ENCODE measurements at places on chromosomes 16 and 17.

DNA sequence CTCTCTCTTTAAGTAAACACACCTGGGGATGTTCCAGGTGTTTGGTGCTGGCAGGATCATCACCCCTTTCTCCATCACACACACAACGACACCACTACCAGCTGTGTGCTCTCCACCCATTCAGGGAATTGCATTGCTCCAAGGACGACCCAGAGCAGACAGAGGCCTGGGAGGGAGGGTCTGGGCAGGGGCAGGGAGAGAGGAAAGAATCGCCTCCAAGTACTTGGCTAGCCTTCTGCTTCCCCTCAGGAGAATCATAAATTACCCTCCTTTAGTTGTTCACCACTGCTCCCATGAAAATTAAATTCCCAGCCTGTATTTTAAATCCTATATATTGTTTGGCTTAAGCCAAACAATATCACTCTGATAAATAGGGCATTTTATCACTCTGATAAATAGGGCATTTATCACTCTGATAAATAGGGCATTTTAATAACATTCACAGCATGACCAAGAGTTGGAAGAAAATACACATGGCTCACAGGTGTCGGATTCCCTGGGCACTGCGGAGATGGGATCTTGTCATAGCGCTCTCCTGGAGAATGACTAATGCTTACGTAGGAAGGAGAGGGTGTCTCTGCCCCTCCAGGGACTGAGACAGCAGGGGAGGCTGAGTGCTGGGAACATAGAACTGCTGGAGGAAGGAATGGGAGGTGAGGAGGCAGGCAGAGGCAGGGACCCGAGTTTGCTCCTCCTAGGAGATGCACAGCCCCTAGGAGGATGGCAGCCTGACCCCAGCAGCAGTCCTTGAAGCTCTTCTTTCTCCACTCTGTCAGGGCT, 673.6 kb downstream of the HS3ST4 start:
- DNase-seq: no peak

DNA sequence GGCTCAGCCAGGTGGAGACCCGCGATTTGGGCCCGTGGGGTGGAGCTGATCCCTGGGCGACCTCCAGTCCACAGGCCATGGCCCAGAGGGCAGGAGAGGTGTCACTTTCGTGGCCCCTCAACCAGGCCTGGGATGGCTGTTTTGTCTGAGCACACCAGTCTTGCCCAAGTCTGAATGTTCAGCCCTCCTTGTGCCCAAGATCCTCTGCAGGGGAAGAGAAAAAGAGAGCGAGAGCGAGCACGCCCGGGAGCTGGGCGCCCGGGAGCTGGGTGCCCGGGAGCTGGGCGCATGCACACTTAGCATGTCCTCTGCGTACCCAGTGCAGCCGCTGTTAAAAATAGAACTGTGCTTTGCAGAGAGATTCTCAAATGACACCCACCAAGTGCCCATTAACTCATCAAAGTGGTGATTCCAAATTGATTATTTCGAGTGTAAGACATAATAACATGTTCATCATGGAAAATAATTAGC, 403.3 kb upstream of the TNRC6C start:
- DNase-seq: no peak

GRCh38 chr16:29029168-29029994, 44.5 kb downstream of the LAT start:
- peak; percentile 66 for DNase-seq

GRCh38 chr16:17345043-17345442, 125.7 kb downstream of the XYLT1 start:
- no peak for DNase-seq

GRCh38 chr16:82852388-82853008, 225.7 kb downstream of the CDH13 start:
- no peak for DNase-seq

GRCh38 chr17:76714822-76715495, 4.2 kb upstream of the MXRA7 start:
- DNase-seq: peak; percentile 50

- peak; percentile 32 for DNase-seq
These were observed 15.0 kb downstream of the HASPIN start for GRCh38 chr17:3738562-3739295.

- DNase-seq: peak; percentile 78
These were observed 3.7 kb downstream of the C17orf50 start for GRCh38 chr17:35764123-35764991.

DNA sequence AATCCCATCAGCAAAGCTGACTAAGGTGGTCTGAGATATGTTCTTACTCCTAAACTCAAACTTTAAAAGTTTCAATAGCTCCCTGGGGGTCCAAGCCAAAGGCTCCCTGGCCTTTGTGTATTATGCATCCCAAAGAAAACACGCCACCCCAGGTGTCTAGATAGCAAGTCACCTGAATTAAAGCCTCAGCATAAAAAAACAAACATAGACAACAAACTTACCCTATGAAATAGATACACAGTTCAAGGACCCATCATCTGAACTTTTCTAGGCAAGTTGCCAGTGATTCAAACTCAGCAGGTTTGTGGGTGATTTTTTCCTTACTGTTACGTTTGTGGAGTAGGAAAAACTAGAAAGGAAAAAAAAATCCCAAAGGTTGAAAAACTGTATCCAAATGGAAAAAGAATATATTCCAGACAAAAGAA, 12.5 kb downstream of the CMTM3 start:
- no peak for DNase-seq

DNA sequence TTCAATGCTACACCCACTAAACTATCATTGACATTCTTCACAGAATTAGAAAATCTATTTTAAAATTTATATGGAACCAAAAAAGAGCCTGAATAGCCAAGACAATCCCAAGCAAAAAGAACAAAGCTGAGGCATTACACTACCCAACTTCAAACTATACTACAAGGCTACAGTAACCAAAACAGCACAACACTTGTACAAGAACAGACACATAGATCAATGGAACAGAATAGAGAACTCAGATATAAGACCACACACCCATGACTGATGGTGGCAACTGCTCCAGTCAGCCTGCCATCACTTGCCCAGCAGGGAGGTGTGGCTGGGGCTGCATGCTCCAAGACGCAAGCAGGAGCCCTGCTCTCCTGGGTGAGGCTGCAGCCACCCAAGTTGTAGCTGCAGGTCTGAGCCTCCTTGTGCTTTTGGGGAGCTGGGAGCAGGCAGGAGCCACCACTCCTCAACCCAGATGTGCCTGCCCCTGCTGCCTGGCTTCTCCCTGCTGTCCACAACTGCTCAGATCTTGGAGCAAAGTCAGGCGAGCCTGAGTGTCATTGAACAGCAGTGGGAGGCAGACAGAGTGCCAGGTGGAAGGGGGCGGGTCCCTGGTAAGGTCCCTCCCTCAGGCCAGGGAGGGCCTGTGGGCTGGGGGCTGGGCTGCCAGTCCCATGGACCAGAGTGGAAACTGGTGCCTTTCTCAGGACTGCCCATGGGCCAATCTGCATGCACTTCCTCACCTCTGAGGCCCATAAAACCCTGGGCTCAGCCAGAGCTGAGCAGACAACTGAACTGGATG, 24.7 kb downstream of the SSH2 start:
- DNase-seq: no peak

DNA sequence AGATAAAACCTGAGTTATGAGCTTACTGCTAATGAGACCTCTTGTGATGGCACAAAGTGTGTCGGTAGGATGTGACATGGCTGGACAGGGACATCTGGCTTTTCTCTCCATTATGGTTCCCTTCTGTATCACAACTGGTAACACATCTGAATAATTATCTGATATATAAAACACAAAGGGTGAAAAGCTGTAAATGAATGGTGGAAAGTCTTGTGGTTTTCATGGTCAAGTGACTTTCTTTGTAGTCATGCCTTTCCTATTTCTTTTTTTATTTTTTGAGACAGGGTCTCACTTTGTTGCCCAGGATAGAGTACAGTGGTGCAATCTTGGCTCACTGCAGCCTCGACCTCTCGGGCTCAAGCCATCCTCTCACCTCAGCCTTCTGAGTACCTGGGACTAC, 35.3 kb upstream of the ZFHX3 start:
- DNase-seq: no peak

DNA sequence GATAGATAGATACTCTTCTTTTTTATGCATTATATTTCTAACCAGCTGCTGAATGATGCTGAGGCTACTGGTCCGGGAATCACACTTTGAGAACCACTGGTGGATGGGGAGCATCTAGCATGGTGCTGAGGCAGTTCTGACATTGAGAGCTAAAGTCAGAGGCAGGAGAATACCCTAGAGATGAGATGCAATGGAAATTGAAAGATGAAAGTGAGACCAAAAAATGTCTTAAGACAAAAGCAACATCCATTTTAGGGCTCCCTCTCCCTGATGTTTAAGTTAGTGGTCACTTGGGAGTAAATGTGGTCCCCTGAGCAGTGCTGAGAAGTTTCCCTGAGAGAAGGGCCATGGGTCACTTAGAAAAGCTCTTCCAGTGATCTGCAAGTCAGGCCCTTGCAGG, 6.8 kb downstream of the PCTP start:
- no peak for DNase-seq

DNA sequence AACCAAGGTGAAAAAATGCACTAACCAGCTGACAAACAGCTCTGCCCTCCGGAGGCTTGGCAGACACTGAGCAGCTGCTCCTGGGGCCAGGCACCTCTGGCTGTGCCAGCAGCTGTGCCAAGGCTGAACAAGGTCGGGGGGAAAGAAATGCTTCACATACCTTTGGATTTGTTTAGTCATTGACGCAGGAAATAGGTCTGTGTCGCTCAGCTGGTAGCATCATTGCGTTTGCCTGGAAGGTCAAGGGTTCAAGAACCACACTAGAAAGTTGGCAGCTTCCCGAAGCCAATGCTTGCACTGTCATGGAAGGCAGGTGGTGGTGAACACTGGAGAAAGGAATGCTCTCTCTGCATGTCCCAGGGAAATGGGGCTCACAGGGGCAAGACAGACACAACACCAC, 63.5 kb downstream of the PCTP start:
- no peak for DNase-seq

DNA sequence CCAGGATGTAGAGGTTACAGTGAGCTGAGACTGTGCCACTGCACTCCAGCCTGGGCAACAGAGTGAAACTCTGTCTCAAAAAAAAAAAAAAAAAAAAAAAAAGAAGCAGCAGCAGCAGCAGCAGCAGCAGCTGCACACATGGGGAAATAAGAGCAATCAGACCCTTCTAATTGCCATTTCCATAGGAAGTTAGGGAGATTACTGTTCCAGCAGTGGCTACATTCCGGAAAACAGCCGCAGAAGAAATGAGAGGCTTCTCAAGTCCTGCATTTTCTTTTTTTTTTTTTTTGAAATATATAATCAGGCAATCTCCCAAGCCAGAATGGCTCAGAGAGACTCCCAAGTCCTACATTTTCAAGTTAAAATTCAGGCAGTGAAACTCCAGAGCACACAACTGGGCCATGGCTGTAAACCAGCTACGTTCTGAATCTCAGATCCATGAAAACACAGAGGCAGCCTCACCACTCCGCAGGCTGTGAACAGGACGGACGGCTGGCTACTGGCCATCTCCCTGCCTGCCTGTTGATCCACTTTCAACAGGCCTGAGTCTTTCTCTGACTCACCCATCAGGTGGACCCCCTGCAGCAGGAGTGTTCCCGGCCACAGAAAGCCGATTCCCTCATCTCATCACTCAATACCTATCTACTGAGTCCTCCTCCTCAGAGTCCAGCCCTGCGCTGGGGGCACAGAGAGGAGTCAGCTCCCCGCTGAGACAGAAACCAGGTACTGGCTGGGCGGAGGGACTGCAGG, 15.0 kb downstream of the TRPV1 start:
- no peak for DNase-seq

DNA sequence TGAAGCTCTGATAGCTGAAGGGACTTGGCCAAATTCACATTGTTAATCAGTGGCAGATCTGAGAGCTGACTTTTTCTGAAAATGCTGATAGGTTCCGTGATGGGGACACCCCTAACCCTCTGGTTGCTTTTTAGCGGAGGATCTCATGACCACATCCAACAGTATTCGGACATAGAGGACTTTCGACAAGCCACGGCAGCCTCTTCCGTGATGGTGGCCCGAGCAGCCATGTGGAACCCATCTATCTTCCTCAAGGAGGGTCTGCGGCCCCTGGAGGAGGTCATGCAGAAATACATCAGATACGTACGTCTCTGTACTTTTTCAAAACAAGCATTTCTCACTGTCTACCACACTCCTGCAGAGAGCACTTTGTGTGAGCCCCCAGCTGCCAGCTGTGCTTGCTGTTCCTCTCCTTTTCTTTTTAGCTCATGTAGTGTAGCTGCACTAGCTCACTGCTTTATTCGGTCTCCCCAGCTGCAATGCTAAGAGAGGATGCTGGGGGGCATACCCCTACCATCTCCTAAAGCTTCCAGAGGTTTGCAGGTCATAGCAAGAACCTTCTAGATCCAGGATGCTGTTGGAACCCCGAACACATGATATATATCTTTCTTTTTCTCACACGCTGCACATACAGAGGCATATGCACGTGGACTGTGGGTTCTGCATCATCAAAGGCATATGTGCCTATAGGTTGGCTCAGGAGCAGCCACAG, 14.2 kb upstream of the NFATC3 start:
- DNase-seq: no peak

DNA sequence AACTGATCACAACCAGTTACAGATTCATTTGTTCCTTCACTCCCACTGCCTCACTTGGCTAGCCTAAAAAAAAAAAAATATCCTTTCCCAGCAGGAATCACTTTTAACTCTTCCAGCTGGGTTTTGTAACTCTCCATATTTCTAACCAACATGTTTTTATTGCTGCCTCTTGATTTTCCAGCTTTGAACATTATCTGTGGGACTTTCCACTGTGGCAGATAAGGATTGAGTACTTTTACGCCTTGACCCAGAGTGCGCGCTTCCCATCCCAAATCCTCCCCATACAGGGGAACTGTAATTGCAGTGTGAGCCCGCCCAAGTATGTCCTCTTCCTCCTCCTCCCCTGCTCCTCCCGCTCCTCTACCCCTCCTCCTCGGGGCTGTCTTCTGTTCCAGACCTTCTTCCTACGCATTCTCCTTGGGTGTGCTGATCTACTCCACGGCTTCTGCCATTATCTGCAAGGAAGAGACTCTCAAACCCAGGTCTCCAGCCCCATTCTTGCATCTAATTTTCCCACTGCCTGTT, 43.4 kb downstream of the CYB5D2 start:
- no peak for DNase-seq

- DNase-seq: no peak
These were observed 134.0 kb downstream of the IRX3 start for GRCh38 chr16:54152362-54153239.
